Right kidney (tissue), 9 donors: ENCODE measurements at places on chromosomes 2 and 18.

GRCh38 chr18:25672490-25672889 lies 320.5 kb upstream of the ZNF521 start:
- no peak for DNase-seq

- no peak for DNase-seq
Observed at GRCh38 chr2:64363848-64364247, 90.1 kb upstream of the LGALSL start.

GRCh38 chr2:42809131-42809818 lies 16.9 kb upstream of the HAAO start:
- peak; percentile 40 for DNase-seq

DNA sequence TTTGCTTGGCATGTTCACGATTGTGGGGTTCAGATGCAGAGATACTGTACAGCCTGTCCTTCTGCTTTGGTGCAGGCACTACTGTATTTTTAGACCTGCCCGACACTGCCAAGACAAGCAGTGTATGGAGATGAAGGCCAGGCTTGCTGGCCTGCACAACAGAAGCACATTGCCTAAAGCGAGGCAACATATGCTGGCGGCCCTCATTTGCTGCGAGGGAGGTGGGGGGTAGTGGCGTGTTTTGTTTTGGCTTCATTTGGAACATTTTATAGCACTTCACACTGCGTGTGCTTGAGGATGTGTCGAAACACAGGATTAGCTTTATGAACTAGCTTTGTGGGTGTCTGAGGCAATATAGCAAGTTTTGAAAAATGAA lies 27.0 kb downstream of the TMEM182 start:
- DNase-seq, result no peak

DNA sequence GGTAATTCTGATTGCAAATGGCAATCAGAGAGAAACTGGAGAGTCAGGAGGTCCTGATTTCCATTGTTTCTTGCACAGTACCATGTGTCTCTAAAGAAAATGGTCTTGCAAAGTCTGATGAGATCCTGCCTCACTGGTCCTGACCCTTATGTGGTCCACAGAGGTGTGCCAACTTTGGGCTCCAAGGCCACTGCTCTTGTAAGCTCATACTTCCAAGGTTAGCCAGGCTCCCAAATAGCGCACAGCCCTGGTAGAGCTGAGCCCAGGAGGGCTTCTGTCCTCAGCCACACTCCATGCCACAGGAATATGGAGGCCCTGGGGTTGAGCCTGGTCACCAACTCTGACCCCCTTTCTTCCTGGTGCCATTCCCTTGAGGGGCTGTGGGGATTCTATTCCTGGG lies 80.7 kb downstream of the SDC1 start:
- no peak for DNase-seq

GRCh38 chr2:112483831-112484230 lies 1.9 kb downstream of the TTL start:
- DNase-seq, result no peak
